Articular chondrocyte of knee joint (primary cell): ENCODE measurements at places on chromosomes 3 and 15. TPM values are rescaled to one million over a fixed set of nuclear protein-coding genes. Genes with fewer than 3 reads are reported as not detected.

CHDH gene
- total RNA-seq, result 3.7 and 5.5 TPM in 2 replicates

AADAC gene
- total RNA-seq, result not detected in 2 replicates

FEZF2 gene
- not detected in 2 replicates for total RNA-seq

RASGRP1 gene
- under 0.01 and 0.11 TPM in 2 replicates for total RNA-seq

ITIH1 gene
- total RNA-seq, result not detected in 2 replicates

SMCO1 gene
- total RNA-seq, result not detected in 2 replicates
